Aorta (tissue), 5 donors: ENCODE measurements at places on chromosomes 5 and 9. TPM values are rescaled to one million over a fixed set of nuclear protein-coding genes. Genes with fewer than 3 reads are reported as not detected.

The CSF1R gene
- total RNA-seq: 35.3 TPM

The CCL19 gene
- total RNA-seq: 39.7 TPM

The LVRN gene
- 1.4 TPM for total RNA-seq

The FNIP1 gene
- total RNA-seq: 50.0 TPM

The PLPPR1 gene
- total RNA-seq: not detected

The FLT4 gene
- total RNA-seq: 22.1 TPM

The IQGAP2 gene
- total RNA-seq: 27.0 TPM

DNA sequence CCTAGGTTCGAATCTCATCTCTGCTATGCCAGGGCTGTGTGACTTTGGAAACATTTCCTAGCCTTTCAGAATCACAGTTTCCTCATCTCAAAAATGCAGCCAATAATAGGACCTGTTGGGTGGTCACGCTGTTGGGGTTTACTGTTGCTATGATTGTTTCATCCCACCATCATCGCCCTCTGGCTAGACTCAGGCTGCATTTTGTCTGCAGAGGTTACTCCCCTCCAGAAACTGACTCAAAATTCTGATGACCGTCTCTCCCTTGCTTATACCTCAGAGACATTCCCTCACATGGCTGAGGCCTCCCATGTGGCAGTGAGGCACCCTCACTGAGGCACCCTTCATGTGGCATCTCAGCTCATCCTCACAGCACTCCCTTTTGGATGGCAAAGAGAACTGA lies 61.6 kb downstream of the COL27A1 start:
- H3K4me3 ChIP-seq: no peak overlapping the region
- no peak overlapping the region for H3K27ac ChIP-seq
- DNase-seq: no peak
- peaks cover 13% of the 10 kb centered on the region for H3K4me1 ChIP-seq
- no peaks in the 10 kb centered on the region for H3K36me3 ChIP-seq

- no peak for DNase-seq
- no peaks in the 10 kb centered on the region for H3K36me3 ChIP-seq
- no peaks in the 10 kb centered on the region for H3K27me3 ChIP-seq
- no peak overlapping the region for H3K4me3 ChIP-seq
Measured at GRCh38 chr5:1033606-1034420, 25.2 kb downstream of the NKD2 start.

DNA sequence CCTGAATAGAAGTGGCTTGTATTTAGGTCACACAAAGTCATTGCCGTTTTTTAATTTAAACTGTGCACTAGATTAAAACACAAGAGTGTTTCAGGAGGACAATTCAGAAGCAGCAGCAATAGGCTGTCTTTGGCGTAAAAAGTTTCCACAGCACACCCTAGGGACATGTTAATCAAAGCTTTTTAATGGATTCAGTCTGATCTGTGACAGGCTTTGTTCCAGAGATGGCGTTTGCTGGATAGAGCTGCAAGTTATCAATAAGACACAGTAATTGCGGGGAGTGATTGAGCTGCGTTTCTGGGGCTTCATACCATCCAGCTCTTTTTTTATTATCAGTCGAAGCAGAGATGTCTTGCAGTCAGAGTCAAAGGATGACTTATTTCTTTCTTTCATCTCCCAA lies 300.3 kb downstream of the ZNF608 start:
- no peak for DNase-seq
- peaks cover 3% of the 10 kb centered on the region for H3K4me1 ChIP-seq

- no peak overlapping the region for H3K27ac ChIP-seq
- H3K27me3 ChIP-seq: no peaks in the 10 kb centered on the region
- no peaks in the 10 kb centered on the region for H3K4me1 ChIP-seq
Measured at GRCh38 chr5:135650081-135650480, 71.3 kb upstream of the CXCL14 start.

DNA sequence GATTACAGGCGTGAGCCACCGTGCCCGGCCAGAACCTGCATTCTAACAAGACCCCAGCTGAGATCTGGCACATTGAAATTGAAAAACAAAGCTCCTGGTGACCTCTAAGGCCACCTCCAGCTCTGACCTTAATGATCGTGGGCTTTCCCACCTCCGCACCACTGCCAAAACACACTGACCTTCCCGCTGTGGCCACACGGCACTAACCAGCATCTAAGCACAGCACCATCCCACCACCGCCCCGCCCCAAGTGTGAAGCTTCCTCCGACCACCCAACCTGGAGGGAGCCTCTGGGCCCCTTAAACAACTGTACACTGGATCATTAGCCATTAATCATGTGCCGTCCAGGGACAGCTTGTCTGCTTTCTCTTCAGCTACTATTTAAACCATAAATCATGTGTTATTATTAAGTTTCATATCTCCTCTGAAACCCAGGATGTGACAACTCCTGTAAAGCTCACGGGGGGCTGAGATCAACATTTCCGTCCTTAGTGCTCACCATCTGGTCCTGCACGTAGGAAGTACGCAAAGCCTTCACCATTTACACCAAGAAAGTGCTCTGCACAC lies 80.6 kb downstream of the COL23A1 start:
- no peak overlapping the region for H3K27ac ChIP-seq
- no peak for DNase-seq
- H3K4me3 ChIP-seq: no peak overlapping the region
- no peaks in the 10 kb centered on the region for H3K4me1 ChIP-seq

DNA sequence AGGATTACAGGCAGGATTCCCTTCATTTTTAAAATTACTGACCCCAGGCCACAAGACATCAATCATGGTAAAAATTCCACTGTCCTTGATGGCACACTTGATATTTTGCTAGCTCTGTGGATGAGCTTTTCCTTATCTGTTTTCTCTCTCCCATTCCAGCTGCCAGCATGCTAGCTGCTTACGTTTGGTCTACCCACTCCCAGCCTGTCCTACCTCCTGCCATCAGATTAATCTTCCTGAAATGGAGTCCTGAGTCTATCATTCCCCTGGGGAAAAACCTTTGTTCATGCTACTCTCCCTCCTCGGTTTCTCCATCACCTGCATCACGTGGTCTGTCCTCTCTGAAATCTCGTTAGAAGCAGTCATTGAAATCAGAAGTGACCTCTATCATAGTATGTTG lies 108.9 kb downstream of the F2RL2 start:
- no peak overlapping the region for H3K4me3 ChIP-seq
- DNase-seq: no peak
- no peaks in the 10 kb centered on the region for H3K36me3 ChIP-seq
- no peaks in the 10 kb centered on the region for H3K27me3 ChIP-seq
- no peaks in the 10 kb centered on the region for H3K4me1 ChIP-seq

GRCh38 chr9:133051966-133052539 lies 9.7 kb upstream of the CEL start:
- no peak for DNase-seq
- no peak overlapping the region for H3K4me3 ChIP-seq
- H3K27ac ChIP-seq: no peak overlapping the region
- no peaks in the 10 kb centered on the region for H3K27me3 ChIP-seq
- no peaks in the 10 kb centered on the region for H3K36me3 ChIP-seq

- no peak overlapping the region for H3K27ac ChIP-seq
- no peaks in the 10 kb centered on the region for H3K27me3 ChIP-seq
- no peak overlapping the region for H3K4me3 ChIP-seq
- no peaks in the 10 kb centered on the region for H3K4me1 ChIP-seq
Measured at GRCh38 chr9:7298123-7298522, 501.5 kb downstream of the DMAC1 start.
